ENCODE measurements at places on chromosomes 12 and 14. TPM values are rescaled to one million over a fixed set of nuclear protein-coding genes. Genes with fewer than 3 reads are reported as not detected.

DNA sequence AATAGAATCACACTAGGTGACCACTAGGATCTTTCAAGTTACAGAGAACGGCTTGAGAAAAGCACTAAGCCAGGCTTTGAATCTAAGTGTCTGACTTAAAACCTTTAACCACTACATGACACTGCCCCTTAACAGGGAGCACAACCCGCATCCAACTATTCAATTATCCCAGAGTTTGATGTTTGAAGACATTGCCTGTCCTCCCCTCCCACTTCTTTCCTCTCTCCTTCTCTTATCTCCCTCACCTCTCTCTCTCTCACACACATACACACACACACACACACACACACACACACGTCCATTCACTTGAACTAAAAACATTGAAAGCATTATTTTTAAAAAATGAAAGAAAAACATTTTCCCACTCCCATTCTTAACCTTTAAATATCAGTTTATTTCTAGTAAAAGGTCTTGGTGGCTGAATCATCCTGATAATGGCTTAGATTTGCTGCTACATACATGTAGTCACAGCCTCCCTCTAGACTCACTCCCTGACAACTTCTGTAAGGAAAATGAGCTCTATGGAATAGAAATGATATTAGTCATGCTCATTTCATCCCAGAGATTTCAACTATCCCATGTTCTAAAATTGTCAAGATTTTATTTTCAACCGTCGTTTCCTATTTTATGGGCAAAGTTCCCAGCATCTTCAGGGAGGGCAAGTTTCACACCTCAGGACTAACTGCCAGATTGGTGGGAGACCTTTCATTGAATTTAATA lies 53.5 kb upstream of the RAP1B start:
- H3K4me1 ChIP-seq: peaks cover 13% of the 10 kb centered on the region
- DNase-seq: no peak
- H3K27me3 ChIP-seq: peaks cover 17% of the 10 kb centered on the region
- H3K4me3 ChIP-seq: no peak overlapping the region

Gene IL23A
- total RNA-seq: 11.7 TPM

DNA sequence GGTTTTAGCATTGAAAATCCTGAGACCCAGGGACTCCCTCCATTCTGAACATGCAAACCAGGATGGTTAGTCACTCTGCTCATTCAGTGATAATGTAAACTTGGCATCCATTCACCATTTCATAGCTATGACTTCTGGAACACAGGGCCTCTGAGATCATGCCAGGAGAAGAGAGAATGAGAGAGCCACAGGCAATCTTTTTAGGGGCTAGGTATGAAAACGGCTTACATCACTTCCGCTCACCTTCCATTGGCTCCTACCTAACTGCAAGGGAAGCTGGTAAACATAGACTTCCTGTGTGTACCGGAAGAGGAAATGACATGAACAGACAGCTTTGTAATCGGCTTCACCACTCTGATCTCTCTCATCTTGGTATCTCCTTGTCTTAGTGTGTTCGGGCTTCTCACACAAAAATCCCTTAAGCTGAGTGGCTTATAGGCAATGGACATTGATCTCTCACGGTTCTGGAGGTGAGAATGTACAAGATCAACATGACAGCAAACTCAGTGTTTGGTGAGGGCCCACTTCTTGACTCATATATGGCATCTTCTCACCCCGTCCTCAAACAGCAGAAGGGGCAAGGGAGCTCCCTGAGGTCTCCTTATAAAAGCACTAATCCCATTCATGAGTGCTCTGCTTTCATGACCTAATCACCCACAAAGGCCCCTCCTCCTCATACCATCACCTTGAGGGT lies 465.9 kb upstream of the TBX3 start:
- no peak for DNase-seq
- no peaks in the 10 kb centered on the region for H3K4me1 ChIP-seq

Gene EXD2
- total RNA-seq: 5.3 TPM

GRCh38 chr12:13149411-13149810 lies 45.9 kb upstream of the GSG1 start:
- peaks cover 34% of the 10 kb centered on the region for H3K27me3 ChIP-seq
- no peak overlapping the region for H3K4me3 ChIP-seq
- H3K4me1 ChIP-seq: peaks cover 19% of the 10 kb centered on the region
- H3K36me3 ChIP-seq: no peaks in the 10 kb centered on the region
- H3K27ac ChIP-seq: no peak overlapping the region
- DNase-seq: no peak

GRCh38 chr12:86193931-86194330 lies 62.3 kb downstream of the MGAT4C start:
- no peaks in the 10 kb centered on the region for H3K4me1 ChIP-seq
- H3K36me3 ChIP-seq: no peaks in the 10 kb centered on the region
- H3K27me3 ChIP-seq: no peaks in the 10 kb centered on the region
- H3K4me3 ChIP-seq: no peak overlapping the region
- H3K27ac ChIP-seq: no peak overlapping the region
- no peak for DNase-seq

GRCh38 chr14:47039336-47039735 lies 387.8 kb upstream of the RPL10L start:
- DNase-seq: no peak
- no peaks in the 10 kb centered on the region for H3K27me3 ChIP-seq
- H3K4me1 ChIP-seq: no peaks in the 10 kb centered on the region
- H3K36me3 ChIP-seq: no peaks in the 10 kb centered on the region
- H3K4me3 ChIP-seq: no peak overlapping the region
- no peak overlapping the region for H3K27ac ChIP-seq

Gene MYH6
- 0.10 TPM for total RNA-seq

DNA sequence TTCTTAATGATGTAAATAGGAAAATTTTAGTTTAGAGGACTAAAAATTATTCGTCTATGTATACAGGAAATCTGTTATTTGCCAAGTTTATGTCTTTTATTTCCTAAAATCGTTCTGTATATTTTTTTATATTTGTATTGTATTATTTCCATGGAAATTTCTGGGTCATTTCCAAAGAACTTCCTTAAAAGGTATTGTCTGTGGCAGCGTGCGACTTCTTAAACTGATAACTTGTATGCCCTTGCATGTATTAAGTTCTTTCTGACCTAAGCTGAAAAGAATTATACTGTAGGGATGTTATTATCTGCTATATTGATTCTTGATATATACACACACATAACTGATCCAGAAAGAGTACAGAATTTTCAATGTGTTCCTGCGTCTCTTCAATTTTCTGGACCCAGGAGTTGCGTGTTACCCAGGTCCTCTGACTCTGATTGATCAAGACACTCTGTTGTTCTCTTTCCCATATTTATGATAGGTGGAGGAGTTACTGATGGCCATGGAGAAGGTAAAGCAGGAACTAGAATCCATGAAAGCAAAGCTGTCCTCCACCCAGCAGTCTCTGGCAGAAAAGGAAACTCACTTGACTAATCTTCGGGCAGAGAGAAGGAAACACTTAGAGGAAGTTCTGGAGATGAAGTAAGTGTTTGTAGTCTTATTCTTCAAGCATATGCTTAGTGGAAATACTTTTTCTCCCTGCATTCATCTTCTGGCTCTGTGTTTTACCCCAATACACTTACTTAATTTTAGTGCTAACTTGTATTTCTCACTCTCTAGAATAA lies 298.5 kb downstream of the ERC1 start:
- H3K4me1 ChIP-seq: peaks cover 5% of the 10 kb centered on the region
- DNase-seq: no peak
- no peaks in the 10 kb centered on the region for H3K27me3 ChIP-seq
- H3K36me3 ChIP-seq: peaks cover 10% of the 10 kb centered on the region
- no peak overlapping the region for H3K27ac ChIP-seq
- no peak overlapping the region for H3K4me3 ChIP-seq

DNA sequence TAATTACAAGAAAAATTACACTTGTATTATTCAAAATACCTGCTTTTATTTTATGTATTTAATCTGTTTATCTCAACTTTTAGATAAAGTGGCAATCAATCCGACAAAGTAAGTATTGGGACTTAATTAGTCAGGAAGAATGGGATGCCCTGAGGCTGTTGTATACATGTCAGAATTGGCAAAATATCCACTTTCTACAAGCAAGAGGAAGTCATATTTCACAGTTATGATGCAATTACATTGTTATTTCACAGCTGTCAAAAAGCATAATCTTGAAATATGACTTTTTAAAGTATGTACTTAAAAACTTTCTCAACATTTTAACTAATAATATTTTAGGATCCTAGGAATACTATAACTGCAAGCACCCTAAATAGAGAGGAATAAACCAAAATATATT lies 357.1 kb upstream of the MGAT4C start:
- DNase-seq: no peak
- H3K4me1 ChIP-seq: no peaks in the 10 kb centered on the region
- H3K4me3 ChIP-seq: no peak overlapping the region

- no peaks in the 10 kb centered on the region for H3K27me3 ChIP-seq
- H3K27ac ChIP-seq: no peak overlapping the region
- H3K4me1 ChIP-seq: peaks cover 8% of the 10 kb centered on the region
Measured at GRCh38 chr12:90280564-90281058, 572.0 kb upstream of the ATP2B1 start.

DNA sequence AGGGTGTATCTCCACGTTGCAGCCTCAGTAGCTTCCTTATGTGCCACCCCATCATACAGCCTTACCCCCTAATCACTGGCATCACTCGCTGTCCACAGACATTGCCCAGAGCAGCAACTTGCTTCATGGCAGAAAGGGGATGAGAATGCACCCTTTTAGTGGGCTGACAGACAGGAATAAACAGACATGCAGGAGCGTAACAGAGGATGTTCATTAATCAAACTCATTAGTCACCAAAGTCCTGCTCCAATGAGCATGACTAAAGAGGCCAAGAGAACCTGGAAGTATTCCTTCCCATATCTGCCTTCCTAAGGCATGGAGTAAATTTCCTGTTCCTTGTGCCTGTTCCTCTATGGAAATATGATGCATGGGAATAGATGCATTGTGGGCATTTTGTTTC lies 197.0 kb downstream of the PHLDA1 start:
- H3K4me3 ChIP-seq: no peak overlapping the region
- H3K4me1 ChIP-seq: no peaks in the 10 kb centered on the region
- H3K27me3 ChIP-seq: no peaks in the 10 kb centered on the region
- H3K36me3 ChIP-seq: no peaks in the 10 kb centered on the region
- no peak for DNase-seq

- H3K4me3 ChIP-seq: no peak overlapping the region
- H3K27ac ChIP-seq: no peak overlapping the region
- H3K4me1 ChIP-seq: no peaks in the 10 kb centered on the region
Measured at GRCh38 chr14:95374239-95374997, 54.7 kb upstream of the CLMN start.

DNA sequence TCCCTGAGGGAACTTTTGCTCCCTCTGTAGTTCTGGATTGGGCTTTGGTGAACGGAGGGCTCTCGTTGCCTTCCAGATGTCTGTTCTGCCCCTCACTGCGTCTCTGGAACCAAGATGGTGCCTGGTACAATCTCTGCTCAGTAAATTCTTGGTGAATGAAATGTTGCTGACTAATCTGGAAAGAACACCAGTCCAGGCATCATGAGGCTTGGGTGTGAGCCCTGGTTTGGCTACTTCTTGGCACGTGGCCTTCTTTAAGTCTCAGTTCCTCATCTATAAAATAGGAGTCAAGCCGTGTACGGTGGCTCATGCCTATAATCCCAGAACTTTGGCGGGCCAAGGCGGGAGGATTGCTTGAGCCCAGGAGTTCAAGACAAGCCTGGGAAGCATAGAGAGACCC lies 4.3 kb downstream of the HHIPL1 start:
- no peak for DNase-seq
- peaks cover under 1% of the 10 kb centered on the region for H3K4me1 ChIP-seq
- no peaks in the 10 kb centered on the region for H3K36me3 ChIP-seq
- no peak overlapping the region for H3K27ac ChIP-seq

GRCh38 chr12:131132118-131132892 lies 178.6 kb downstream of the ADGRD1 start:
- no peak overlapping the region for H3K4me3 ChIP-seq
- peaks cover under 1% of the 10 kb centered on the region for H3K36me3 ChIP-seq
- no peak overlapping the region for H3K27ac ChIP-seq

GRCh38 chr12:28127455-28127854 lies 62.8 kb upstream of the CCDC91 start:
- no peaks in the 10 kb centered on the region for H3K36me3 ChIP-seq
- no peak overlapping the region for H3K4me3 ChIP-seq
- no peak for DNase-seq
- H3K27ac ChIP-seq: no peak overlapping the region

Gene ASCL1
- total RNA-seq: not detected

Gene TMCC3
- 1.2 TPM for total RNA-seq
